GM06990 (cell line): ENCODE measurements at places on chromosomes 3 and 15.
A peak's percentile ranks its signal among the peaks of the same experiment; 100 is the strongest.

GRCh38 chr3:117519776-117520175 lies 810.2 kb downstream of the TUSC7 start:
- no peak for DNase-seq

DNA sequence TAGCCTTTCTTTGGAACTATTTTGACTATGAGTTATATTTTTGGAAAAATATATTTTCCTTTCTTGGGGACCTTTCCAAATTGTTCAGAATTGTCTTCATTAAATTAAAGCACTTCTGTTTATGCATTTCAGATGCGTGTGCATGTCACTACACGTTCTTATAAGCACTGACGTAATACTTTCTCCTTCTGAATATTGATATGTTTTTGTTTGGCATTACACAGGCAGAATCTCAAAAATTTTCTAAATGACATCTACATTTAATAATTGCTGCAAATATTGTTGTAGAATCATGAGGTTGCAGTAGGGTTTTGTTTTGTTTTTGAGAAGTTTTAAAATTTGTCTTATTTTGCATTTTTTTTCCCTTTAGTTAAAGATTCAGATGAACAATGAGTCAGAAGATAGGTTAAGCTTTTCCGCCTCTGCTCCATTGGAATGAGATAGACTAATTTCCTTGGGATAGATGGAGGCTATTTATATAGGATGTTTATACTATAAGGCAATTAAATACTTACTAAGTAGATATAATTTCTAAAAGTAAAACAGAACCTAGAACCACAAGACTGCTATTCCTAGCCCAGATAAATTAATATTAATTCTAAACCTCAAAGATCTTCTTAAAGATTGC lies 110.8 kb downstream of the MBNL1 start:
- DNase-seq, result no peak

DNA sequence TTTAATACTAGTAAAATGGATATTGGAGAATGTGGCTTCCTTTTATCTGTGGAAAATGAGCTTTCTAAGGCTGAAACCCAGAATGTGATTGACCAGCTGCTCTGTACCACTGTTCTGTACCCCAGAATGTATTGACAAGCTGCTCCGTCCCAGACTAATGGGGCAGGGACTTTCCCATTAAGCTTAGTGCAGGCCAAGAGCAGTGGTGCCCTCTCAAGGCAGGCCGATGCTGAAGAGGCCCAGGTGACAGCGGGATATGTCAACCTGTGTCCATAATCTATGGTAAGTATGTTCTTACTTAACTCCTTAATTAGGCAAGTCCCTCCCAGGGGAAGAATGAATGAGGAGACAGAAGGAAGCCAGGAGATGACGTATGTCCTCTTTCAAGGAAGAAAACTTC lies 31.1 kb downstream of the SGO1 start:
- no peak for DNase-seq

- no peak for DNase-seq
Observed at GRCh38 chr15:78387246-78388037, 47.3 kb downstream of the CRABP1 start.

- peak; percentile 86 for DNase-seq
Observed at GRCh38 chr15:41115652-41116115, 396 bp downstream of the INO80 start.

GRCh38 chr3:72414481-72415016 lies 433.7 kb downstream of the SHQ1 start:
- DNase-seq, result no peak

DNA sequence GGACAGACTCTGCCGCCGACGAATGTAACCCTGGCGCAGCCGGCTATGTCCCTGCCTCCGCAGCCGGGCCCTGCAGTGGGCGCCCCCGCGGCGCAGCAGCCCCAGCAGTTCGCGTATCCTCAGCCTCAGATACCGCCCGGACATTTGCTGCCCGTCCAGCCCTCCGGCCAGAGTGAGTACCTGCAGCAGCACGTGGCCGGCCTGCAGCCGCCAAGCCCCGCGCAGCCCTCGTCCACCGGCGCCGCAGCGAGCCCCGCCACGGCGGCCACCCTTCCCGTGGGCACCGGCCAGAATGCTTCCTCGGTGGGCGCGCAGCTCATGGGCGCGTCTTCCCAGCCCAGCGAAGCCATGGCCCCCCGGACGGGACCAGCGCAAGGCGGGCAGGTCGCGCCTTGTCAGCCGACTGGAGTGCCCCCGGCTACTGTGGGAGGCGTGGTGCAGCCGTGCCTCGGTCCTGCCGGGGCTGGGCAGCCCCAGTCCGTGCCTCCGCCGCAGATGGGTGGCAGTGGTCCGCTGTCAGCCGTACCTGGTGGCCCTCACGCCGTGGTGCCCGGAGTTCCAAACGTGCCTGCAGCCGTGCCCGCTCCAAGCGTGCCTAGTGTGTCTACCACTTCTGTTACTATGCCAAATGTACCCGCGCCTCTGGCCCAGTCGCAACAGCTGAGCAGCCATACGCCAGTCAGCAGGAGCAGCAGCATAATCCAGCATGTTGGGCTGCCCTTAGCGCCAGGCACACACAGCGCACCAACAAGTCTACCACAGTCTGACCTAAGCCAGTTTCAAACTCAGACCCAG lies 2.4 kb downstream of the TSC22D2 start:
- DNase-seq, result peak; percentile 46

- DNase-seq, result no peak
Observed at GRCh38 chr3:11095932-11096265, 58.4 kb upstream of the HRH1 start.

- DNase-seq, result no peak
Observed at GRCh38 chr3:184551614-184552256, 9.8 kb upstream of the EPHB3 start.

GRCh38 chr3:110598847-110599490 lies 472.6 kb upstream of the NECTIN3 start:
- DNase-seq, result no peak

- DNase-seq, result no peak
Observed at GRCh38 chr15:59553879-59554735, 57.5 kb upstream of the GCNT3 start.

DNA sequence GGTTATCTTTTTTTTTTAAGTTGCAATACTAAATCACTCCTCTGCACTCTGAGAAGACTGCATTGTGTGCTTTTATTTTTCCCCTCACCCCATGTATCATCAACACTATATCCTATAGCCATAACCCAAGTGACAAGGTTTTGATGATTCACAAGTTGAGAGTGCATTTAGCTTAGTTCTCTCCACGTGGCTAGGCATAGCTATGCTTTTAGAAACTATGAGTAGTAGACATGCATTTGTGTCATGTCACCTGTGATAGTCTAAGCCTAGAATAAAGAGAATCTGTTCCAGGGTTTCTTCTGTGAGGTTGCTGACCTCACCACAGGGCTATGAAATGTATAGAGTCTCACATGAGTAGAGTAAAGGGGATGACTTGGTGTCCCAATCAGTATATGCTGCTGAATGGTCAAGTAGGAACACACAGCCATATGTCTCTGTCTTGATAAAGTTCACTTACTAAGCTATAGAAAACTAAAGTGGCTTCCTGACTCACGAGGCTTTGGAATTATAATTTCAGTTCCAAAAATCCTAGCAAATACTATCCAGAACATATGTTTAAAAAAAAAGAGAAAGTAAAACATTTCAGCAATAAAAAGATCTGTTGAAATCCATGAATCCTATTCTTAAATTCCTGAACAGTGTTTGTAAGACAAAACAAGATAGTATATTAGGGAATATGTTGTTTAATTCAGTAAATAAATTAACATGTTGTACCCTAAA lies 206.3 kb downstream of the LSAMP start:
- DNase-seq, result no peak

- DNase-seq, result no peak
Observed at GRCh38 chr15:74336061-74337005, 31.1 kb downstream of the CYP11A1 start.

DNA sequence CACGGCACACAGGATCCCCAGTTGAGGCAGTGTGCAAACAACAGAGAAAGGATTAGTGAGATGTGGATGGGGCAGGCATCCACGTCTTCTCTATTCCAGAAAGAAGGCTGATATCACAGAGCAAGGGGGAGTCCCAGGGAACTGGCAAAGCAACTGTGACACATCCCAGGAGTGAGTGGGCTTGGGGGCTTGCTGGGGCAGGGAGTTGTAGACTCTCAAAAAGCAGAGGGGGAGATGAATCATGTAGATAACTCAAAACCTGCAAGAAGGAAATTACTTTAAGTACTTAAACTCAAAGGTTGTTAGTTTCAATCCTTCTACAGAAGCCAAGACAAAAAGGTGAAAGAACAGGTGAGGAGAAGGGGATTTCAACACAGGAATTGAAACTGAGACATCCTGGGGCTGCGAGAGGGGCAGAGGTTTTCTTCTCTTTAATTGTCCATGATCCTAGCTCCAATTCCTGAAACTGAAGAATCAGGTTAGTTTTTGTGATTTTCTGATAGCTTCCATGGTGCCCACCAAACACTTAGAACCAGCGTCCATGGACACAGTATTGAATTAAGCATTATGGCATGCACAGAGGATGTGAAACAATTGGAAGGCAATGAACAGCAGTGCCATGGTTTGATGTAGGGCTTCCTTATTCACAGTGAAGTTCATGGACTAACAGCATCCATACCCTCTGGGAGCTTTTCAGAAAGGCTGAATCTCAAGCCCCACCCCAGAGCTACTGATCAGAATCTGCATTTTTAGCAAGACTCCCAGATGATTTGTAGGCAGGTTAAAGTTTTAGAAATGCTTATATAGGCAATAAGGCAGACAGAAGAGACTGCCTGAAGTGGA lies 52.0 kb downstream of the CCR3 start:
- DNase-seq, result peak; percentile 53

- no peak for DNase-seq
Observed at GRCh38 chr3:130626049-130626448, 109.1 kb downstream of the COL6A6 start.

DNA sequence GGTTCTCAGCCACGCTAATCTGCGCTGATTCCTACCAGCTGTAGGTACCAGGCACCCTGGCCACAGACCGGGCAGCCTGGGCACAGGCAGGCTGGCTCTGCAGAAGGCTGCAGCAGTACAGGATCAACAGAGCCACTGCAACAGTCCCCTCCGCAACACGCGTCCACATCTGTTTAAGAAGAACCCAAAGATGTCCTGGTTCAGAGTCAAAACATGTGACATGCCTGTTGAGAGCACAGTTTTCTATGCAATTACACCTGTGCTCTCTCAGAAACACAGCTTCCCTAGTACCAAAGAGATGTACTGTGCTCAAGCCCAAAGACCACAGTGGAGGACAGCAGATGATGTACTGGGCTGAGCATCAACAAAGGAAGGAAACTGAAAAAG lies 18.8 kb downstream of the LRIG1 start:
- no peak for DNase-seq

GRCh38 chr3:70728311-70728710 lies 415.9 kb upstream of the MDFIC2 start:
- DNase-seq, result no peak

DNA sequence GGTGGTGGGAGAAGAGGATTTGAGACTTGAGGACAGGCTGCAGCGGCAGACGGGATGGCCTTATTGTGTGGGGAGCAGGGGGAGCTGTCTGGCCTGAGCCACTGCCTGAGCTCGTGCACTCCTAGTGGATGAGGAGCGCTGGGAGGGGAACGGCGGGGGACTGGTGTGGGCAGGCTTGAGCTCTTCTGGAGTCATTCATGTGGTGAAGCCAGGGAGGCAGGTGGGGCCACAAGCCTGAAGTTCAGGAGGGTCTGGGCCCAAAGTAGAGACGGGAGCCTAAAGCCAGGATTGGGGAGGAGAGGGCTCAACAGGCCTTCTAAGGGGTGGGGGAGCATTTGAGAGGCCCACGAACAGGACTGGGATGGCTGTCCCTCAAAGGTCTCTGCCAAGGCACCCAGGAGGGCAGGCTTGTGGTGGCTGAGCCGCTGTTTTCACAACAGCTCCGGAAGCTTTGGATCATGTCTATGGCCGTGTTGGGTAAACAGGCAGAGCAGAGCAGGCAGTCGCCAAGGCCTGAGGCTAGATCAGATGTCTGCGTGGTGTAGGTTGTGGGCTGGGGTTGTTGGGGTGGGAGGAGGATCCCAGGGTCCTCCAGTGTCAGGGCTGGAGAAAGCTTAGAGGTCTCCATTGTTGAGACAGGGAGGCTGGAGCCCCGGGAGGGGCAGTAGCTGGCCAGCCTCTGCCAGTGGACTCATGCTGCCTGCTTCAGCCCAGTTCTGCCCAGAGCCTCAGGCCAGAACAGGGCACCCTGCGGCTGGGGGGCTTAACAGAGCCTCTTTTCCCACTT lies 8.2 kb downstream of the PRKCD start:
- DNase-seq, result peak; percentile 58

- no peak for DNase-seq
Observed at GRCh38 chr15:55528812-55529211, 20.8 kb upstream of the DNAAF4 start.

DNA sequence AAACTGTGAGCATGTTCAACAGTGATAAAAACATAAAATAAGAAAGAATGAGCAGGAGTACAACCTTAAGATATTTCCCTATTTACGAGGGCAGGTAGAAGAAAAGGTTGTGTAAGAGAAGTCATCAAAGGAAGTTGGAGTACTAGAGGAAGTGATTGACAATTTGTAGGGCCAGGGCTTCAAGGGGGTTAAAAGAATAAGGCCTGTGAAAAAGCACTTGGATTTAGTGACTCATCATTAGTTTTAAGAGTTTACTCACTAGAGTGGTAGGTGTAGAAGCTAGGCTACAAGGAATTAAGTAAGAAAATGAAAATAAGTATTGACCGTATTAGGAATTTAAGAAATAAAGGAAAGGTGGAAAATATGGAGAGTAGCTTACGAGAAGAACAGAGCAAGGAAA lies 23.6 kb downstream of the KCNMB3 start:
- DNase-seq, result no peak

DNA sequence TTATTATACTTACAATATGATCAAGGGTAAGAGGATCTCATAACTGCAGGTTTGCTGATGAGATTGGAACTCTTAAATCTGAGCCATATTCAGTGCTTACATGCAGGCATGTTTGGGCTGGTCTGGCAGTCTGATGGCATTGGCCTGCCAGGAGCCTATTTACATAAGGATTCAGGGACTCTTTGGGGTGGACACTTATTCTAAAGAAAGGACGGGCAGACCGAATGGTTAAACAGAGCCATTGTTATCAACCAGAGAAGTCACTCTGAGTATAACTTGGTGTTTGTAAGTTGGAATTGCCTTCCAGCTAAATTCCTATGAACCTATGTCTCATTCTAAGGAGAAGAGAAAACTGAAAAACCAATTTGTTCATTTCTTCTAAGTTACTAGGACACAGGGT lies 932.8 kb downstream of the IGSF11 start:
- DNase-seq, result no peak

DNA sequence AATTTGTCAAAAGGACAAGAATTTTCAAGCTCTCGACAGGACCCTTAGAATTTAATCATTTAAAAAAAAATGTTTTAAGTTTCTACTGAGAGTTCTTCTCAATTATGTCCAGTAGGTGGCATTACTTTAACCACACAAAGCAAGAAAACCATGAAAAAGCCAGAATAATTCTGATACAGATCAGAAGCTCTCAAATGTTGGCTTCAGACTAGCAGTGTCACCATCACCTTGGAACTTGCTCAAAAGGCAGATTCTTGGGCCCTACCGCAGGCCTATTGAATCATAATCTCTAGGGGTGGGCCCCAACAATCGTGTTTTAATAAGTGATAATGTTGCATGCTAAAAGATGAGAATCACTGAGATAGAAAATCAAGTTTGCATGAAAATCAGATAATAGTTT lies 99.5 kb upstream of the KCNMB2 start:
- no peak for DNase-seq

- DNase-seq, result no peak
Observed at GRCh38 chr3:183061391-183062172, 37.7 kb downstream of the MCCC1 start.

GRCh38 chr3:32819551-32820348 lies 2.0 kb downstream of the TRIM71 start:
- DNase-seq, result no peak

- no peak for DNase-seq
Observed at GRCh38 chr3:114127517-114127916, 51.3 kb downstream of the DRD3 start.
